ENCODE measurements at places on chromosomes 7 and 10.

GRCh38 chr10:20446561-20447193 lies 450.4 kb downstream of the NEBL start:
- DNase-seq = no peak

DNA sequence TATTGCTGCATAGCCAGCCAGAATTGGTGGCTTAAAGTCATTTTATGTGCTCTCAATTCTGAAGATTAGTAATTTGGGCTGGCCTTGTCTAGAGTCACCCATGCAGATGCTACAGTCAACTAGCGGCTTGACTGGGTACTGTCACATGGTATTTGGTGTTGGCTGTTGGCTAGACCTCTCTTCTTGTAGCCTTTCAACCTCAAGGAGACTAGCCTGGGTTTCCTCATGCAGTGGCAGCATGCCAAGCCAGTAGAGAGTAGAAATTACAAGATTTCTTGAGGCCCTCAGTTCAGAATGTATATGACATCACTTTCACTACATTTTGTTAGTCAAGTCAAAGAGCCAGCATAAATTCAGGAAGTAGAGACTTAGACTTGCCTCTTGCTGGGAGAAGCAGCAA lies 3.7 kb upstream of the ZNF800 start:
- no peak for DNase-seq

GRCh38 chr10:106765241-106765754 lies 399.2 kb downstream of the SORCS1 start:
- DNase-seq = no peak

DNA sequence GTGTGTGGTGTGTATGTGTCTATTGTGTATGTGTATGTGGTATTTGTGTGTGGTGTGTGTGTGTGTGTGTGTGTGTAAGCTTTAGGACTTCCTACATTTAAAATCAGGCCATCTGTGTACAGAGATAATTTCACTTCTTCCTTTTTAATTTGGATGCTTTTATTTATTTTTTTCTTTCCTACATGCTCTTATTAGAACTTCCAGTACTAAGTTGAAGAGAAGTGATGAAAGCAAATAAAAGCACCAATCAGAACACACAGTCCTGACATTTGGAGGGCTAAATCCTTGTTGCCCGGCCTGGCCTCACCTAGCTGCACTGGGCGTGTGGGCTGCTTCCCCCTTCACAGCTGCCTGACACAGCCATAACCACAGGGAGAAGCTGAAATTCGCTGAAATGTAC lies 3.8 kb upstream of the MRC1 start:
- no peak for DNase-seq

GRCh38 chr10:101228153-101228965 lies 904 bp downstream of the LBX1 start:
- DNase-seq = no peak

DNA sequence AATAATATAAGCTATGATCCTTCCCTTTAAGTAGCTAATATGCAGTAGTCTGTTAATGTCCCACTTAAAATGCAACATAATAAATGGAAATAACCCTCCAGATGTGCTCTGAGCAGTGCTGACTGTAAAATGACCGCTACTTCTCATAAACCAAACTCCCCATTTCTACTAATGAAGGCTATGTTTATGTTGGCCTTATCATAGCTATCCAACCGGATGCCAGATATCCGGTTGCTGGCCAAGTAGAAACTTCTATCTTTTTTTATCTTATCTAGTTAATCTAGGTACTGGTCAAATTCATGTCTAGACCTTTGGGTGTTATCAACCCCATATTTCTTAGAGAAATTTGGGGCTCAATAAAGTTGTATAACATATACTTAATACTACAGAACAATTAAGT lies 56.6 kb downstream of the CHRM2 start:
- no peak for DNase-seq

DNA sequence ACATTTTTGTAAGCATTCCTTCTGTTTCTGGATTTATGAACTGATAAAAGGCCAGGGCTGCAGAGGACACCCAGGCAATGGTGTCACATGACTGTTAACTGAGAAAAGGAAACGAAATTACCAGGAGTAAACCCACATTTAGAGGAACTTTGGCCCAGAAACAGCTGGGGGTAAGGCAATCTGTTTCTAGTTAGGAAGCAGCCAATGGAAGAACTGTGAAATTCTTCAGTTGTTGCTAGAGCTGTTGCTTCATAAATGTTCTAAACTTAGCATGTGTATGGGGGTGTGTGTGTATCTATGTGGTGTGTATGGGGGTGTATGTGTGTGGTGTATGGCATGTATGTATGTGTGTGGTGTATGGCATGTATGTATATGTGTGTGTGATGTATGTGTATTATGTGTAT lies 11.8 kb upstream of the PDCD4 start:
- no peak for DNase-seq

DNA sequence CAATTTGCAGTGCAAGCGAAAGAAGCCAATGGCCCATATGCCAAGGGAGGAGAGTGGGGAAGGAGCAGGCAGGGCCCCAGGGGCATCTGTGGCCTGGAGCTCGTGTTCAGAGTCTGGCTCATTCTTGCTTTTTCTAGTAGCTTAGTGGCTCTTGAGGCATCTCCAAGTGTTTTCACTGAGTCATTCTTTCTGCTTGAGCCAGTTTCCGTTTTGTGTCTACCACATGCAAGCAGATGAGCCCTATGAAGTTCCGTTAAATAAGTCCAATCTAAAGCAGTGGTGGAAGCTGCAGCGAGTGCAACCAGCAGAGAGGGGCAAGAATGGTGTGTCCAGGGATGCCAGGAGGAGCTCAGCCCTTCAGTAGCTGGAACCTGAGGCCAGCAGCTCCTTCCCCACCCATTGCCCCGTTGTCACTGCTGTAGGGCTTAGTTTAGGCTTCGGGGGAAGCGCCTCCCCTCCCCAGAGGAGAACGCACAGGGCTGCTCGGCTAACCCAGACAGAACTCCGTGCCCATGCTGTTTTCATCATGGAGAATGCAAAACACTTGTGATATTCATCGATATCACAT lies 57.4 kb upstream of the EBF3 start:
- no peak for DNase-seq

GRCh38 chr7:1144269-1144771 lies 15.7 kb downstream of the ZFAND2A start:
- DNase-seq = no peak

GRCh38 chr7:2248984-2249694 lies 7.1 kb downstream of the NUDT1 start:
- no peak for DNase-seq

DNA sequence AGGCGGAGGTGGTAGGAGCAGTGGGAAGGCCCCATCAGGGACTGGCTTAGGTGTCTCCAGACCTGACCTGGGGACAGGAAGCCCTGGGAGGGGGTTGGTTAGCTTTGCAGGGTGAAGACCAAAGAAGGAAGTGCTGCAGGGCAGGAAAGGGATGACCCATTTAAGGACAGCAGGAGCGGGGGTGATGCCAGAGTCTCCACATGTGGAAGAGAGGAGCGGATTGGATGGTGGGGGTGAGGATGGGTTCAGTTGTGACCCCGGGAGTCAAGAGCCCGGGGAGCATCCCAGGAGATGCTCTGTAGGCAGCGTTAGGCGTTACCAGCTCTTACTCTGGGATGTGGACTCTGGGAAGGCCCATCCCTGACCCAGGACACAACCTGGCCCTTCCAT lies 3.1 kb upstream of the LDB3 start:
- no peak for DNase-seq

DNA sequence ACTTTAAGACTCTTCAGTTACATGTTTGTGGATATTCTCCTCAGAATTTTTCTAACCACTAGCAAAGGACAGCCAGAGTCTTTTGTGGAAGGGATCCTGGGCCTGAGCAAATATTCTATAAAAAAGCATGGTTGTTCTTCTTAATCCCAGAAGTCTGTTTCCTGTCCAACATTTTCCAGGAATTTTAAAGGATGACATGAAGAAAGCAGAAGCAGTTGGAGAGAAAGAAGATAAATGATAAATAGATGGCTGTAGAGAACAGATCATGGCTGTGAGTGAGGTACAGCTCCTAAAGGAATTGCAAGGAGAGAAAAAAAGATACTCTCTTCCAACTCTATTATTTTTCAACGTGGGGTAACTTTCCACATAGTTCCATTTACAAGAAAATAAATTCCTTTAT lies 91.8 kb upstream of the STEAP4 start:
- no peak for DNase-seq

GRCh38 chr7:136030867-136031318 lies 53.7 kb upstream of the MTPN start:
- no peak for DNase-seq

- no peak for DNase-seq
Observed at GRCh38 chr10:109633846-109634245, 289.5 kb downstream of the XPNPEP1 start.

GRCh38 chr7:30717181-30717580 lies 34.8 kb upstream of the INMT start:
- DNase-seq = no peak

- no peak for DNase-seq
Observed at GRCh38 chr10:131126321-131127137, 185.0 kb downstream of the TCERG1L start.

DNA sequence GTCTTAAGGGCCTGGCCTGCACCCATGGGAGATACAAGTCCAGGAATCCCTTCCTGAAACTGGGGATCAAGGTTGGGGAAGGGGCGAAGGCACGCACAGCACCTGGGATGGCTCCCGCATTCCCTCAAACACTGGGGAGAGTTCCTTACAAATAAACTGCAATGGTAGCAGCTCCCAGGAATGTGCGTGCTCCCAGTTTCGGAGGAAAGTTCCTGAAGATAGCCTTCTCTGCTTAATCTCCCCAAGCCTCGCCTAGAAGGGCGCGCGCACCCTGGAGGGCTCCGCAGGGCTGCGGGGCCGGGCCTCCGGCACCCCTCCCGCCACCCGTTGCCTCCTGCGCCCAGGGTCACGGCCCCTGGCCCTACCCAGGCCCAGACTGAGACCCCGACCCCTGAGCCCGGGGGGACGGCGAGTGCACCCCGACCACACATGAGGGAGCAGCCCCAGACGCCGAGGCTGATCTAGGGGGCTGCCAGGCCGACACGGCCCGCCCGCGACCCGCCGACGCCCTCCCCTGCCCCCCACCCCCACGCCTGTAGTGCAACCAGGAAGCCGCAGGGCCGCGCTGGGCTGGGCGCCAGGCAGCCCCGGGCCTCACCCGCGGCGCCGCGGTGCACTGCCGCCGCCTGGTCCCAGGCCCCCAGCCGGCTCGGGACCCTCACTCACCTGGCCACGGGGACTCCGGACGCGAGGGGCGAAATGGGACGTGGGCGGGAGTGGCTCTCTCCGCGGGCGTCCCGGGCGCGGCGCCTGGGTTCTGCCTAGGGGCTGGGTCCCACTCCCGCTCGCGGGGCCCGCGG lies 460 bp downstream of the ANXA11 start:
- no peak for DNase-seq

GRCh38 chr10:24993237-24993958 lies 22.6 kb downstream of the ENKUR start:
- DNase-seq = no peak

GRCh38 chr10:16966991-16967865 lies 150.0 kb upstream of the RSU1 start:
- no peak for DNase-seq

- no peak for DNase-seq
Observed at GRCh38 chr10:71965623-71966022, 1.4 kb downstream of the CHST3 start.

DNA sequence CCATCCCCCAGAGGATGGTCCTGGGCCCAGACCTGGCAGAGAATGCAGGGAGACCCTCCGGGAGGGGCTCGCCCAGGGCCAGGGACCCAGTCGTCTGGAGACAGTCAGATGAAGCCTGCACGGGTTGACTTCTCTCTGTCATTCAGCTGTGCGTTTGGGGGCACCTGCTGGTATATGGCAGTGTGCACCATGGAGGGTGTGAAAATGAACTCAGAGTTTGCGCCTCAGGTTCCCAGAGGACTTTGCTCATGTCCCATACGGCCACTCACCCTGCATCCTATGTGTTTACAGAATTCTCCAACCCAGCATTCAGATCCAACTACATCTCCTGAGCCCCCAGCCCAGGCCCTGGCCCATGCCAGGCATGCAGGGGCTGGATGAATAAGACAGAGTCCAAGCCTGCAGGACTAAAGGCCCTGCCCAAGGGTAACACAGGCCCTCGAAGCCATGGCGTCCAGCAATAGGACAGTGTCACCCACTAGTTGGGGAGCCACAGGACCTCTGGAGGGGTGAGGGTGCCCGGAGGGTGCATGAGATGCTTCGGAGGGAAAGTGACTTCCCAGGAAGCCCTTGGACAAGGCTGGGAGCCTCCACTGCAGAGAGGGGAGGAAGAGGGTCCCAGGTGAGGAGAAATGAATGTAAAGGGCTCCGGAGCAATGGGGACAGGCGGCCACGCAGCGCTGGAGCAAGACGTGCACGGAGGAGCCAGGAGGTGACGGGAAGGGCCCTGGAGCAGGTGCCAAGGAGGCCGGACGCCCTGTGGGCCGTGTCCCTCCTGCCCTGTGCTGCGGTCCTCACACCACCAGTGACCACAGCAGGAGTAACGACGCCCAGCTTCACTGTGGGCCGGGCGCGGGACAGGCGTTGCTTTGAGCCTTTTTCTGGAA lies 36.3 kb downstream of the CALML3 start:
- DNase-seq = no peak

DNA sequence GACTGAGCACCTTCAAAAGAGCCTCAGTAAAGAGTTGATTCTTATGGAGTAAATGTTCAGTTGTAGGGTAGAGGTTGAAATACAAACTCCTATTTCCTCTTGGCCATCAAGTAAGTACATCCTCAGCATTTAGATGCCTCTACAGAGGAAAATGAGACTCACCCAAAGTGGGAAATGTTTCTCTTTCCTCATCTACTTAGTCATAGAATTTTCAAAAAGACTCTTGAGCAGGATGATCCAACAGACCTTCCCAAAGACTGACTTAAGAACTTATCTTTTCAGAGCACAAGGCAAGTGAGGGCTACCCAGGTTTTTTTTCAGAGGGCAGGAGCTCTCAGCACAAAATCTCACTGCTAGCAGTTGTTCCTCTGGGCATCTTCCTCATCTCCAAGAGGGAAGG lies 449.1 kb downstream of the KCNMA1 start:
- DNase-seq = no peak

DNA sequence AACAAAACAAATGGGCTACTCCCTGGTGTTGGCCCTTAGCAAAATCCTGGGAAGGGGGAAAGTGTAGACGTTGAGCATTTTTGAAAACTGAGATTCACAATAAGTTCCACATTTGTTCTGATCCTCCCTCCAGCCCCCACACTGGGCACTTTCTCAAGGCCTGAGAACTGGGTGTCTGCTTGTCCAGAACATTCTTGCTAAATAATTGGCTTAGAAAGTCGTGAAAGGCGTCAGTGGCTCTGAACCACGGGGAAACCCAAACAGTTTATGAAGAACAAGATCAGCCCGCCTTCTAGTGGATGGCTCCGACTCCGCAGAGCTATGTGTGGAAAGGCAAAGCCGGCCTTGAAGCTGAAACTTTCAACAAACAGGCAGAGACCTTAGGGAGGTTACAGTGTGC lies 370.1 kb downstream of the PRPF18 start:
- DNase-seq = no peak

GRCh38 chr7:79182283-79182682 lies 271.2 kb downstream of the MAGI2 start:
- no peak for DNase-seq

DNA sequence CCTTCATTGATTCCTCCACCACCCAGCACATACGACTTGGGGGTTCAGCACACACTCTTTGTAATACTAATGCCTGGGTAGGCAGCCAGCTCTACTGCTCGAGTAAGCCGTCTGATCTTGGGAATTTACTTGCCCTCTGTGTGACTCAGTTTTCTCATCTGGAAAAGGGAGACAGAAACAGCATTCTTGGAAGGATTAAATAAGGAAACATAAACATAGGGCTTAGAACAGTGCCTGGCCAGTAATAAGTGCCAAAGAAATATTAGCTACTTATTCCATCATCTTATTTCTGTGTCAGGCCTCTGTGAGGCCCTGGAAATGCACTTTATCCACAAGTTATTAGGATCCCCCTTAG lies 130.1 kb downstream of the TNS3 start:
- DNase-seq = no peak

All from stimulated activated CD8-positive, alpha-beta memory T cell treated with anti-CD3 and anti-CD28 coated beads, Interleukin-2, amount 100 ng/mL, for 1 hour (primary cell).